ENCODE measurements at places on chromosomes 4 and X.

GRCh38 chrX:253451-254297 is 27.5 kb upstream of the PLCXD1 start:
- DNase-seq, result no peak

DNA sequence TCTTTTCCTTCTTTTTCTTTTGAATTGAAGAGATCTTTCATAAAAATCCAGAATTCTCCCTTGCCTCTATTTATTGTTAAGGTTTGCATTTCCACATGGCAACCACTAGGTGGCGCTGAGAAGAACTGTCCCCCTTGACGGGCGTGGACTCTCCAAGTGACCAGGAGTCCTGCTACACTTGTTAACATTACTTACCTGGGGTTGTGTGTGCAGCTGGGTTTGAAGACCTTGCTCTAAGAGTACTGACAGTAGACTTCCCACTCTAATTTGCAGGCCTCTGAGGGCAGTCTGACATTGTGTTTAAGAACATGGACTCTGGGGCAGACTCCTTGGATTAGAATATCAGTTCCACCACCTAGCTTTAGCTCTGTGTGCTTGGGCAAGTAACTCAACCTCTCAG is 52.8 kb downstream of the GPRIN3 start:
- no peak for DNase-seq

DNA sequence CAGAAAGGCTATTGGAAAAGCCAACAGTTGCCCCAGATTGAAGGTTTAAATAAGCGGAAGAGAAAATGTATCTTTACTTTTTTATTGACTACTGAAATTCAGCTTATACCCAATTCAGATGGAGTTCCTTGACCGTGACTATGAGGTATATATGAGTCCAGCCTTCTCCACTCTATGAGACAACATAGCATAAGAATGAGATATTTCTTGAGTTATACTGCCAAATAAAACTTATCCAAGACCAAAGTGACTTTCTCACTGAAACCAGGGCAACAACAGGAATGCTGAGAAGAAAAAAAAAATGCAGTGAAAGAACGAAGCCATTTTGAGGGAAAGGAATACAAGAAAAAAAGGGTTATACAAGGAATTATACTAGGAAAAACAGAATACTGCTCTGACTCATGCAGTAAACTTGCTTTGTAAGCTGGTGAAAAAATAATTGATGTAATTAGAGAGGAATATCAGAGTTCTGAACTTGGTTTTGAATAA is 16.3 kb upstream of the PDK3 start:
- no peak for DNase-seq

GRCh38 chr4:6594826-6595355 is 19.9 kb downstream of the MAN2B2 start:
- DNase-seq, result no peak

- no peak for DNase-seq
These were observed 79.0 kb downstream of the GPR82 start for GRCh38 chrX:41802958-41803357.

- no peak for DNase-seq
These were observed 78.3 kb downstream of the CLDN22 start for GRCh38 chr4:183241721-183242151.

DNA sequence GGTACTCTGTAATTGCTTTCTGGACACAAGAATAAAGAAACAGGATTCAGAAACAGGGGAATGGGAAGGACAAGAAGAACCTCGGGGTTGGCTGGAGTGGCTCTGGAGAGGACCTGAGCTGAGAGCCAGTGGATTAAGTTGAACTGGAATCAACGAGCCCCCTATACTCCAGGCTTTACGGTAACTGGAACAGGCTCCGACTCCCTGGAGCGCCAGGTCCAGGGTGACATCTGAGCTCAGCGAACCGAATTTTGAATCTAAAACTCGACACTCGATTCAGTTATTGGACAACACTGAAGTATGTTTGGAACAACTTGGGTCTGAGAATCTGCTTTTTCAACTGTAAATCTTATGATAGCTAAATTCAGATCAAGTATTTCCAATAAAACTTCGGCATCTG is 23.9 kb downstream of the HMX1 start:
- DNase-seq, result no peak

DNA sequence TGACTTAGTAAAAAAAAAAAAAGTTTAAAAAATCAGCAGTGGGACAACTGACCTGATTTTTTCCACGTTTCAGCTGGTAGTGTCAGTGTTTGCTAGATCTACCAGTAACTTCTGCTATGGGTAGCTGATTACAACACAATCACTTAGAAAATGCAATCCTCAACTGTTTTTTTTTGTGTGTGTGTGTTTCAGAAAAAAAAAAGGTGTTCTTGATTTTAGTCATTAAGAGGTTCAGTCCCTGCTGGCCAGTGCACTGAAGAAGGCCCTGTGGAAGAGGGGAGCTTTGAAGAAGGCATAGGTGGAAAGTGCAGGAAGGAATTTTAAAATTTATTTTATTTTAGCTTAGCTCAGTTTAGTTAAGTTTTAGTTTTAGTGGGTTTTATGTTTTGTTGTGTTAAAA is 46.9 kb downstream of the SH2D1A start:
- no peak for DNase-seq

DNA sequence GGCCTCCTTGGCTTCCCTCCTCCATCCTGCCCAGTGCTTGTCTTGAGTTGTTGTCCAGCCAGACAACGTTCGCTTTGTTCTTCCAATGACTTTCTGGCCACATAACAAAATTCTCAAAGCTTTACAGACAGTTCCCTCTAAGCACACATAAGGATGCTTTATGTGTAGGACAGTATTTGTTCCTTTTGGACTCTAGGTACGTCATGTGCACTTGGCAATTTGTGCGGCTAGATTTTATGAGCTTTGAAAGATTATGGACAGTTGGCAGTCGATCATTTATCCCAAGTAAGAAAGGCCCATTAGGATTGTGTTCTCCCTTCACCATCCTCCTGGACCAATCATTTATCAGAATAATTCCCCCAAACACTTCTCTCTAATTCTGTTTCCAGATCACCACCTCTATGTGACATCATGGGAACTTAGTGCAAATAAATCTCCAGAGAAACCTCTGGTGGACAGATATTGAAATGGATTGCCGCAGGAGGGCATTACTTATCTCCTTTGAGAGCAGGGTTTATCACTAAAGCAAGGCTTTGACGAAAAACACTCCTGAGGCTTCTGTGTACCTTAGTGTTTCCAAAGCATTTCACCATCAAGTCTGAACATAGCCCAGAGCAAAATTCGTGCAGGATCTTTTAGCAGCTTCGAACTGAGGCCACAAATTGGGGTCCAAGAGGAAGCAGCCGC is 77.4 kb upstream of the BMPR1B start:
- no peak for DNase-seq

- no peak for DNase-seq
These were observed 153.3 kb downstream of the PRDM5 start for GRCh38 chr4:120769227-120769626.

GRCh38 chr4:10500776-10501175 is 43.5 kb upstream of the ZNF518B start:
- no peak for DNase-seq

DNA sequence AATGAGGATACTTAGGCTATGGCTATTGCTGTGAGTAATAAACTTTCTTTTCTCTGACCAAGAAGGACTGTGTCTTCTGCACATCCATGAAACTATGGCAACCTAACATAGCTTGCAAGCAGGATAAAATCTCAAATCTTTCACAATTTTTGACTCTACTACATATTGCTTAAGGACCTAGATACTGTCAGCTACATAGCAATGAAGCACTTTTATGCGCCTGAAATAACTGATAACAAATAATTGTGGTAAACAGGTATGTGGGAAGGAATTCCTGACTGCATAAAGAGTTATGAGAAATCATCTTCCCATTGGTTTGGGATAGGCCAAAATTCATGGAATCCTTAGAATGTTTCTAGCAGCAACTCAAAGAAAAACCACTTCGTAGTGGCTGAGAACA is 41.2 kb upstream of the PDGFC start:
- no peak for DNase-seq

DNA sequence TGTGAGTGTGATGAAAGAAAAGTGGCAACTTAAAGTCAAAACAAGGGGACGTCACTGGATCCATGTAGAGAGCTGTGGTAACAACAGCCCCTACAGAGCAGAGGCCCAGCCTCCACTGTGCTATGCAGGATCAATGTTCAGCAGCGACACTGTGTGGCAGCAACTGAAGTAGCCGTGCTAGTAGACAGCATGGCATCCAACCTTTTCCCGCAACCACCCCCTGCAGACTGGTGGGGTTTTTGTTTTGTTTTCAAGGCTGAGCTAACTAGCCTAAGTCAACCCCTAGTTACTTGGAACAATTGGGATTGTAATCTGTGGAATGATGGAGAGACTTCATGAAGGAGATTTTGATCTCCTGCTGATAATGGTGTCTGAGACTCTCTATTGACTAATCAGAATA is 44.4 kb upstream of the PPARGC1A start:
- DNase-seq, result no peak

GRCh38 chr4:139887376-139887802 is 221.8 kb downstream of the MGST2 start:
- DNase-seq, result no peak

GRCh38 chr4:112058433-112058832 is 86.8 kb upstream of the FAM241A start:
- no peak for DNase-seq

- no peak for DNase-seq
These were observed 116.4 kb downstream of the TSPAN5 start for GRCh38 chr4:98542011-98542410.

DNA sequence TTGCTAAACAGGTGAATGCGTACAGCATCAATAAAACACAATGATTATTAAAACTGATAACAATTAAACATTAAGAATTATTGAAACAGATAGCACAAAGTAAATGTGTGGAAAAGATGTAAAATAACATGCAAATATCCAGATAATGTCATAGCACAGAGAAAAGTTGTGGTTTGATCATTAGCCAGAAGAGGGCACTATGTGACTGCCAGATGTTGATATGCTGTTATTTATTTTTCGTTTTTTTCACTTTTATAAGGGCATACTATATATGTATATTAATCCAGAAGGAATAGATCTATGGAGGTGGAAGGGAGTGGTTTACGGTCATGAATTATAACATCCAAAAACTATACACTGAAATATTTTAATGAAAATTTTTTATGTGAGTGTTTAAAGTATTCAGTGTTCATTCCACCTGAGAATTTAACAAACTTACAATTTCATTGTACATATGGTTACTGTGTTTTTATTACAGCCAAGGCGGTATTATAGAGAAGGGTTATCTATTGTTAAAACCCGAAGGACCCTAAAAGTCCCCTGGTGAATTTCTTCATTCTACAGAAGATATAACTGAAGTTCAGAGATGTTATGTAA is 211.9 kb upstream of the UGT8 start:
- no peak for DNase-seq

GRCh38 chr4:4857001-4857808 is 2.3 kb upstream of the MSX1 start:
- DNase-seq, result no peak

DNA sequence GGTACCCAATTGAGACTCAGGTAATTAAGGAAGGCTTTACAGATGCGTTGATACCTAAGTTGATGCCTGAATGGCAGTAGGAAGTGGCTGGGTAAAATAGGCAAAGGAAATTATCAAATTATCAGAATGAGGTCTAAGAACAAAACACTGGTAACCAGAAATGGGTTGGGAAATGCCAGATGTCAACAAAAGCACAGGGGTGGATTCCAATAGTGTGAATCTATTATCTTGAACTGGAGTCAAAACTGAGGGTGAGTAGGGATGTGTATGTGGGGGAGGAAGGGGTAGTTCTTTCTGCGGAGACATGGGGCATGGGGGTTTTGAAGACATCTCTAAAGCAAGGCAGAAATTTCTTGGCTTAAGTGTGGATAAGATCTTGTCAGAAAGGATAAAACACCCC is 16.0 kb upstream of the SEPTIN6 start:
- DNase-seq, result no peak

- DNase-seq, result no peak
These were observed 126.5 kb downstream of the CHIC2 start for GRCh38 chr4:53937918-53938317.

GRCh38 chrX:135944486-135944885 is 29.3 kb downstream of the MMGT1 start:
- DNase-seq, result no peak

DNA sequence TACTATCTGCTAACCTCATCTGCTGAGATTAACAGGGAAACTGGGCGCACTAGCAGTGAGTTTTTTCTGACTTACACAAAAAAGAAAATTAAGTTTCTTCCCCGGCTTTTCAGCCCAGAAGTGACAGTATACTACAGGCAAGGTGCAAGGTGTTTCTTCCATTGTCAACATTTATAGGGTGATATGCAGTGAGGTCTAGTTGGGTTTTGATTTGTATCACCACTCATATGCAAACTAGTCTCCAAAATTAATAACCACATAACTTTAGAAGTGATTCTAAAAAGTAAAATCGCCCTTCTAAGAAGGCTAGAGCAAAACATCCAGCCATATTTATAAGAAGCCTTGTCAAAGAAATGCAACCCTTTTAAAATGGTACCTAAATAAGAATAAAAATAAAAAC is 640.1 kb downstream of the ARAP2 start:
- no peak for DNase-seq

- no peak for DNase-seq
These were observed 47.4 kb upstream of the IL21 start for GRCh38 chr4:122668241-122668640.

- no peak for DNase-seq
These were observed 116.8 kb upstream of the AGA start for GRCh38 chr4:177558995-177559394.

DNA sequence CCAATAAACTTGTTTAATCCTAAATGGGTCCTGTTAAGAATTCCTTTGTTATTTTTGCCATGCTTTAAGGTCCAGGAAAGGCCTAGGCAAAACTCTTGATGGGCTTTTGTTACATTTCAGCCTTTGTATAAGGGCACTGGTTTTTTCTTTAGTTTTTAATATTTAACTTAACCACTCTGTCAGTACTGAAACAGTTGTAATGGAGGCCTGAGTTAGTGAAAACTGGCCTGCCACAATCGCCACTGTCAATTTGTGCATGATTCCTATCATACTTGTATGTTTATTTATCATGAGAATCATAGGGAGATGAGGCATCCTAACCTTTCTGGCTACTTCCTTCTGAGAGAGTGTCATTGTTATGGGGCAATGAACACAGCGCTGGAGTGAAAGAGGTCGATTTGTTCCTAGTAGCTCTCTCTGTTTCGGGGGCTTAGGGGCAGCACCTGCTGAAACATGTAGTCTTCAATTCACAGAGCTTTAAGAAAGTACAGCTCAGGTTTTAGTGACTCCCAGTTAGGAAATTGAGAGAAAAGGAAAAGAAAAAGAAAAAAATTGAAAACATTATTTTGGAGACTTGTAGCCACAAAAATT is 393.8 kb upstream of the FSTL5 start:
- DNase-seq, result no peak

DNA sequence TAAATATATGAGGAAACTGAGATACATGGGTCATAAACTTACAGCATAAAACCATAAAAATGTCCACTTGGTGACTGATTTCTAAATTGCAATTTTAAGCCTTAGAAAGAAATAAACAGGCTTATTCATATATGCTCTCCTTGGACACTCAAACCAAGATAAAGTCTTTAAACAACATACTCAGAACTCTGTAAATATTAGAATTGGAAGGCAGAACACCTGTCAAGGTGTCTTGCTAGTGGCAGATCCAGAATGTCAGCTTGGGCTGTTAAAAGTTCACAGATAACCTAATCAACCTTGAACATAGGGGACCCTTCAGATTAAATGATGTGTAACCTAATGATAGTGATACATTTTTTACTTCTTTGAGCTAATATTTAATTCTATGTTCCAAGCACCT is 208.1 kb upstream of the ARSJ start:
- no peak for DNase-seq
